ENCODE measurements at places on chromosomes 11 and 22. TPM values are rescaled to one million over a fixed set of nuclear protein-coding genes. Genes with fewer than 3 reads are reported as not detected.

DNA sequence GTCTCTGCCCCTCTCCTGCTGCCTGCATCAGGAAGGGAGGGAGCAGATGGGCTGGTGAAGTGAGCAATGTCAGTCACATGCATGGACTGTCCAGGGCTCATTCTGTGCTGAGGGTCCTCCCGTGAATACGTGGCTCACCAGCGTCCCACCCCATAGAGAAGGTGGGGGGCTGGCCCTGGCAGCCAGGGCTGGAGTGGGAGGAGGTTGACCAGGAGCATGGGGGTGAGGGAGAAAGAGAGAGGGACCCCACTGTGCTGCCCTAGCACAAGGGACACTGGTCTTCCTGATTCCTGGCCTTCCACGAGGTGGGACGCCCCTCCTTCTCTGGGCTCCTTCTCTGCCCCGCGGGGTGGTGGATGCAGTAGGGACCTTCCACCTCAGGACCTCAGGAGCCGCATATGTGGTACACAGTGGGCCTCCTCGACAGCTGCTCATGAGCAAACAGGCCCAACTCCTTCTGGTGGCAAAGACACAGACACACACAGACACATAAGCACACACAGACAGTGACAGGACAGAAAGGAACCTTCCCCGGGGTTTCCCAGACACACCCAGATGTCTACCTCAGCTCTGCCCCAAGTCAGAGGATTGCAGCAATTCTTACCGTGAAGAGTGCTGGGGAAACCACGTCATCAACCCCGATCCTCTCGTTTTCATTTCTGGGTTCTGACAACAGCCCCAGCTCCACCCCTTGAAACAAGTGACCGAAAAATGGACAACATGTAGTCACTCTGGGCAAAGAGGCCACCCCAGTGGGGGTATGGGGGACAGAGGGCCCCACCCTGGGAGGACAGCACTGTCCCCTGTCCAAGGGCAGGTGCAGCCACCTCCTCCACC is 3.6 kb upstream of the APOBEC3A start:
- H3K4me1 ChIP-seq: peaks cover 9% of the 10 kb centered on the region
- H3K27ac ChIP-seq: no peak overlapping the region
- no peak overlapping the region for H3K4me3 ChIP-seq
- no peak for DNase-seq
- H3K36me3 ChIP-seq: no peaks in the 10 kb centered on the region
- no peaks in the 10 kb centered on the region for H3K27me3 ChIP-seq

DGAT2 gene
- total RNA-seq: 0.98 TPM

- no peaks in the 10 kb centered on the region for H3K27me3 ChIP-seq
- H3K27ac ChIP-seq: peak overlapping the region; percentile 99
- H3K36me3 ChIP-seq: no peaks in the 10 kb centered on the region
- no peak for DNase-seq
- H3K4me3 ChIP-seq: no peak overlapping the region
Measured at GRCh38 chr11:65428578-65429067, 6.0 kb downstream of the NEAT1 start.

GRCh38 chr22:33829546-33830280 is 90.6 kb downstream of the LARGE1 start:
- H3K36me3 ChIP-seq: no peaks in the 10 kb centered on the region
- no peak for DNase-seq
- H3K27ac ChIP-seq: no peak overlapping the region
- no peak overlapping the region for H3K4me3 ChIP-seq
- H3K4me1 ChIP-seq: peaks cover 4% of the 10 kb centered on the region
- no peaks in the 10 kb centered on the region for H3K27me3 ChIP-seq

OAF gene
- total RNA-seq: 48.3 TPM

DNA sequence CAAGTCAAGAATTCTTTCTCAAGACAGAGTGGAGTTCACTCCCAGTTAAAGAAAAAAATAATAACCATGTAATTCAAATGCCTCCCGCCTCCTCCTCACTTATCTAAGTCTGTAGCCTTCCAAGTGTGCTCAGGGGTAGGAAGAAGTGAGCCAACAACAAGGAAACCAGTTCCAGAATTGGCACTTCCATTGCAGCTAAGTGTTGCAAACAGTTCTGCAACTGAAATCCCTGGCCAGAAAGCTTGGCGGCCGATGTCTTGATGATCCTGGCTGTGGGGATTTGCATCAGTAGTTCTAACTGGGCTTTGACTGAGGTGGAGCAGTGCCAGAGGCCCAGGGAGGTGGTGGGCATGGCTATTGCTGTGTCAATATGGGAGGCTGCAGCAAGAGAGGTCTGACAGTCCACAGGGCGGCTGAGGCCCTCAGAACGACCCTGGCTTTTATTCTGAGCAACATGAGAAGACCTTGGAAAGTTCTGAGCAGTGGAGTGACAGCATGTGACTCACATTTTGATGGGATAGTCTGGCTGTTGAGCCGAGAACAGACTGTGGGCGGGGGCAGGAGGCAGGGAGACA is 19.2 kb downstream of the DHCR7 start:
- no peaks in the 10 kb centered on the region for H3K4me1 ChIP-seq
- no peak overlapping the region for H3K27ac ChIP-seq
- DNase-seq: no peak
- H3K4me3 ChIP-seq: no peak overlapping the region
- no peaks in the 10 kb centered on the region for H3K36me3 ChIP-seq

TPBGL gene
- total RNA-seq: 0.09 TPM

All from pancreas (tissue), 10 donors.